RWPE2 (cell line): ENCODE measurements at places on chromosomes 5 and 9.

DNA sequence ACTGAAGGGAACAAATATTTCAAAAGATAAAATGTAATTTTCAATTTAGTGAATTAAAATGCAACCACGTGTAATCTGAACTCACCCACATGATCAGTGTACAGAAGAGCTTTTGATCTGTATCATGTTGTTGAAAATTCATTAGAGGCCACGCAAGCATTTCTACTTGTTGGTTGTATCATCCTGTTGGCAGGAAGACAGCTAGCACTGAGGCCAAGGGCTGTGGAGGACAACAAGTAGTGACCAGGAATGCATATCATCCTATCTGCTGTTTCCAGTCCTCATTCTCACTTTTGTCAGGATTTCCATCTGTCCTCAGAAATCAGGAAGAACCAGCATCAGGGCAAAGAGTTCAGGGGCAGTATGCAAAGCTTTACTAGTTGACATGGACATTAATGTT, 29.9 kb upstream of the CKS2 start:
- no peaks in the 10 kb centered on the region for H3K27me3 ChIP-seq
- no peak overlapping the region for H3K4me3 ChIP-seq
- no peaks in the 10 kb centered on the region for H3K4me1 ChIP-seq

DNA sequence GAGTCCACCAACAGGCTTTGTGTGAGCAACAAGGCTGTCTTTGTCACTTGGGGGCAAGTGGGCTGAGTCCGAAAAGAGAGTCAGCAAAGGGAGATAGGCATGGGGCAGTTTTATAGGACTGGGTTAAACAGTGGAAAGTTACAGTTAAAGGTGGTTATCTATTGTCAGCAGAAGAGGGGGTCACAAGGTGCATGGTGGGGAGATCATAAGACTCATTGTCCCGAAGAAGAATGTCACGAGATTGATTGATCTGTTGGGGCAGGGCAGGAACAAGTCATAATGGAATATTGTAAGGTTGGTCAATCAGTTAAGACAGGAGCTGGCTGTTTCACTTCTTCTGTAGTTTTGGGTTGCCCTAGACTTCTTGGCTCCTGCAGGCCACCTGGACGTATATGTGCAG, 7.6 kb upstream of the HMGCS1 start:
- no peaks in the 10 kb centered on the region for H3K36me3 ChIP-seq
- H3K4me1 ChIP-seq = peaks cover 3% of the 10 kb centered on the region
- no peak overlapping the region for H3K4me3 ChIP-seq

DNA sequence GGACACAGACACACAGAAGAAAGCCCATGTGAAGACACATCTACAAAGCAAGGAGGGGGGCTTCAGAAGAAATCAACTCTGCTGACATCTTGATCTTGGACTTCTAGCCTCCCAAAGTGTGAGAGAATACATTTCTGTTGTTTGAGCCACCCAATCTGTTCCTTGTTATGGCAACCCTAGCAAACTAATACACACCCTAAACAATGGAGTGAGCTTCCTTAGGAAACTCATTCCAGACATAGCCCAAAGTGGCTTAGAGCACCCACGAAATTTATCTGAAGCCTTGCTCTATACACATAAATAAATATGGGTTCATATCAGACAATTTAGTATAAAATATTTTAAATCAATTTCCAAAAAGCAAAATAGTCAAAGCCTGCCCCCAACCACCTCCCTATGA, 7.6 kb upstream of the TBC1D2 start:
- H3K4me3 ChIP-seq = no peak overlapping the region
- no peaks in the 10 kb centered on the region for H3K4me1 ChIP-seq
- H3K27ac ChIP-seq = no peak overlapping the region
- H3K27me3 ChIP-seq = no peaks in the 10 kb centered on the region
- H3K36me3 ChIP-seq = no peaks in the 10 kb centered on the region
- no peak for DNase-seq

DNA sequence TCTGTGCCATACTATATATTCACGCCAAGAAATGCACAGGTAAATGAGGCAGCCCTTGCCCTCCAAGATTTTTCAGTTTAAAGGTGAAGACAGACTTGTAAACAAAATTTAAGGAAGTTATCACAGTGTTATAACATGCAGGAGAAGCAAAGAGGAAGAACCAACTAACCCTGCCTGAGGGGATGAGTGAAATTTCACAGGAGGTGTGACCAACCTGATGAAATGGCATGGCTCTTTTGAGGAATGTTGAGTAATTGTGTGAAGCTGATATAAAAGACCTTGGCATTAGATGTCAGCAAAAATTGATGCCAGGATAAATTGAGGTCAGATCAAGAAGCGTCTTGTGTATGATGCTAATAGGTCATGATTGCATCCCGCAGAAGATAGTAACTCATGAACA, 86.5 kb downstream of the HCN1 start:
- peaks cover 14% of the 10 kb centered on the region for H3K27me3 ChIP-seq
- no peak overlapping the region for H3K27ac ChIP-seq
- H3K4me1 ChIP-seq = no peaks in the 10 kb centered on the region
- no peak overlapping the region for H3K4me3 ChIP-seq
- no peaks in the 10 kb centered on the region for H3K36me3 ChIP-seq

DNA sequence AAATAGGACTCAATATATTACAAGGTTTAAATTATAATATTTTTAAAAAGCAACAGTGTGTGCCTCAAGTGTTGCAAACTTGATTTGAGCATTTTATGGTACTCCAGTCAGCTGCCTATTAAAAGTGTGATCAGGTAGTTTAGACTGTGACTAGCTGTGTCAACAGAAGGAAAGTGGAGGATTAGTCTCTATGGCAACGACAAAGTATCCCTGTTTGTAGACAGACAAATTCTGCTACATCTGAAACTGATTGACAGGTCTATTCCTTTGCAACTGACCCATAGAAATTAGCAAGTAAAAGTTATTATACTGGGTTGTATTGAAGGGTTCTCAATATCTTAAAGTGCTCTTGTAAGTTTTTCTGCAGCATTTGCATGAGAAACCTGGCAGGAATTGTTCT, 249.8 kb upstream of the ARRDC3 start:
- H3K36me3 ChIP-seq = no peaks in the 10 kb centered on the region
- H3K27ac ChIP-seq = no peak overlapping the region
- H3K27me3 ChIP-seq = peaks cover 24% of the 10 kb centered on the region
- no peak overlapping the region for H3K4me3 ChIP-seq
- no peaks in the 10 kb centered on the region for H3K4me1 ChIP-seq

DNA sequence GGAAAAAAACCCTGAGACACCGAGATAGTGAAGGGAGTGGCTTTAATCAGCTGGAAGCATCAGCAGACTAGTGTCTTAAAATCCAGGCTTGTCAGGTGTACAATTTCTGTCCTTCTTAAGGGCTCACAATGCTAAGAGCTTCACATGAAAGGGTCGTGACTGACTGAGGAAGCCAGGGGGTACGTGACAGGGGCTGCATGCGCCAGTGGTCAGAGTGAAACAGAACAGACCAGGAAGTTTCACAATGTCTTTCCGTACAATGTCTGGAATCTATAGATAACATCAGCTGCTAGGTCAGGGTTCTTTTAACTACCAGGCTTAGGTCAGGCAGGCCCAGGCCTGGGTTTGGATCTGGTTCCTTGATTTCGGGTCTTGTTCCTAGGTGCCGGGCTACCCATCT, 253.0 kb downstream of the CDH10 start:
- no peak overlapping the region for H3K27ac ChIP-seq
- H3K4me3 ChIP-seq = no peak overlapping the region
- no peaks in the 10 kb centered on the region for H3K27me3 ChIP-seq
